ENCODE measurements at places on chromosomes 7 and 10.

DNA sequence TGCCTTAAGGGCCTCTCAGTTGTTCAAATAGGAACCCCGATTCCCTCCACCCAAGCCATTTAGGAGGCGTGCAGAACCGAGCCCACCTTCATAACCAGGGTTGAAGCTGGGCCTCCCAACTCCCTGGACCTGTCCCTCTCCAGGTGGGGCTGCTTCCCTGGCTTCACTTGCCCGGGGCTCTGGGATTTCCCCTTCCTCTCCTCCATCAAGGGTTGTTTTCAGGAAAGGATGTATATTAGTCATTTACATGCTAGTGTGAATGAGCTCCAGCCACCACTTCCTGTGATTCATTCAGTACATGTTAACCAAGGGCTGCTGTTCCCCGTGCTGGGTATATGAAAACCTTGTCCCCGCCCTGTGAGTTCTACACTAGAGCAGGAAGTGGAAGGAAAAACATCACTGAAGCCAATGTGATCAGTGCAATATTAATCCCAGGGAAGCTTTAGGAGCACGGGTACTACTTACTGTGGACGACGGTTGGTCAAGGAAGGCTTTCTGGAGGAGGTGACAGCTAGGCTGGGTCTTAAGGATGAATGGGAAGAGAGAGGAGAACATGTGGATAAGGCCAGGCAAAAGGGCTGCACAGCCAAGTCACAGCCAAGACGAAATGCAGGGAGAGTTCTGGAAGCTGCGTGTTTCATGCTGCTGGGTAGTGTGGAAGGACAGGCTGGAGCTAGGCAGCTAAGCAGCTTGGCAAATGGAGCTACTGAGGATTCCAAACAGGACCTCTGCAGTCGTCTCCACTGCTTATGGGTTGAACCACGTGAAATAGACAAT is 150.1 kb upstream of the SHH start:
- no peak for DNase-seq

DNA sequence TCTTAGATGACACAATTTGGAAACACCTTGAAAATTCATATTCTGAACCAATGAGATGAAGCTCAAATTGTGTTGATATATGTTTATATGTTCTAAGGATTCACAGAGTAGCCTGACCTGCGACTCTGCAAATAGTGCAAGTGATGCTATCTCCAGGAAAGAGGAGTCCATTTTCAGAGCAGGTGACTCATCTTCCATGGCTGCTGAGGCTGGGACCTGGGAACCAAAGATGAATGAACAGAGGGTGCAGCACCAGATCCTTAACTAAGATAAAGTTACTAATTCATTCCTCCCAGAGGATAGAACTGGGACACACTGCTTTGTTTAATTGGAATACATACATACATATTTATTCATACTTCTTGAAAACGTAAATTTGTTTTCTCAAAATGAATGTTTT is 240.6 kb upstream of the SEMA3C start:
- no peak for DNase-seq

- no peak for DNase-seq
Measured at GRCh38 chr10:28920091-28920490, 242.8 kb downstream of the BAMBI start.

GRCh38 chr10:70634011-70634410 is 31.5 kb upstream of the PRF1 start:
- no peak for DNase-seq

DNA sequence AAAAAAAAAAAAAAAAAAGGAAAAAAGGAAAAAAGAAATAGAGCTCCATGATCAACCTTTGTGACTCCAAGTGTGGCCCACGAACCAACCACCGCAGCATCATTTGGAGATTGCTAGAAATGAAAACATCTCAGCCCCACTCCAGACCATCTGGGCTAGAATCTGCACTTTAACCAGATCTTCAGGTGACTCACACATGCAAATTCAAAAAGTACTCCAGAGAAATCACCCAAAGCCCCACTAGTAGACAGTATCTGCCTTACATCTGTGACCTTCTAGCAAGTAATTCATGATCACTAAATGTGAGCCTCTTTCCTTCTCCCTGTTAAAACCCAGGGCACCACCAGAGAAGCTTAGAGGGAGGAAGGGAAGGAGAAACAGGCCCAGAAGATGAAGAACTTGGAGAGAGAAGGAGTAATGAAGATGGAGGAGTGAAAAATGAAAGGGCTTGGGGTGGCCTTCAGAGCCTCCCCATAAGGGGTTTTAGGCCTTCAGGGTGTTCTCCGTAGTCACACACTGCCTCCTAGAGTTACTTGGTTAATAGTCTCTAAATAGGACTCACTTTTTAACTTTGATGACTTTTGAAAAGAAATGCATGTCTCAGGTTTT is 94.0 kb downstream of the SLC37A3 start:
- DNase-seq = peak; percentile 10

Data from activated CD4-positive, alpha-beta T cell treated with anti-CD3 and anti-CD28 coated beads, Interleukin-2, amount 50 U/mL, for 24 hours (primary cell).